ENCODE measurements at places on chromosomes 6 and 20. TPM values are rescaled to one million over a fixed set of nuclear protein-coding genes. Genes with fewer than 3 reads are reported as not detected.

Gene MICAL1
- total RNA-seq: 11.3 TPM

Gene ADAM33
- total RNA-seq: 0.06 TPM

Gene SLC52A3
- total RNA-seq: 0.92 TPM

Gene C20orf141
- total RNA-seq: not detected

Gene CST4
- not detected for total RNA-seq

Gene TREM1
- not detected for total RNA-seq

Gene FITM2
- total RNA-seq: 7.2 TPM

Gene GJA10
- not detected for total RNA-seq

Gene FKBP1C
- total RNA-seq: 2.1 TPM

Gene LAMA5
- 357 TPM for total RNA-seq

Gene EIF2S2
- total RNA-seq: 105 TPM

Gene HRH3
- not detected for total RNA-seq

Gene TRIM27
- 48.9 TPM for total RNA-seq

Gene OOEP
- not detected for total RNA-seq

Gene RING1
- 24.9 TPM for total RNA-seq

Gene TTLL9
- 0.06 TPM for total RNA-seq

Gene PPP1R16B
- 0.14 TPM for total RNA-seq

Gene RGS17
- 6.4 TPM for total RNA-seq

Gene ME1
- 40.1 TPM for total RNA-seq

Gene SLC22A2
- not detected for total RNA-seq

Gene SEL1L2
- not detected for total RNA-seq

Gene RAB32
- 35.3 TPM for total RNA-seq

Gene GGTLC1
- not detected for total RNA-seq

Gene CTAGE9
- total RNA-seq: not detected

Gene CST7
- not detected for total RNA-seq

Gene MEI4
- total RNA-seq: not detected

Gene FGD2
- not detected for total RNA-seq

Gene CDSN
- not detected for total RNA-seq

Gene STX11
- total RNA-seq: 2.2 TPM

Gene PROKR2
- not detected for total RNA-seq

Gene SPTLC3
- total RNA-seq: 0.03 TPM

Gene DCBLD1
- total RNA-seq: 34.2 TPM

Gene TTPAL
- 13.3 TPM for total RNA-seq

Gene CNKSR3
- 5.9 TPM for total RNA-seq

All from A549 treated with CpdA at 1 μM for 4 hours (cell line).